ENCODE measurements at places on chromosomes 11 and 22.
A peak's percentile ranks its signal among the peaks of the same experiment; 100 is the strongest.

DNA sequence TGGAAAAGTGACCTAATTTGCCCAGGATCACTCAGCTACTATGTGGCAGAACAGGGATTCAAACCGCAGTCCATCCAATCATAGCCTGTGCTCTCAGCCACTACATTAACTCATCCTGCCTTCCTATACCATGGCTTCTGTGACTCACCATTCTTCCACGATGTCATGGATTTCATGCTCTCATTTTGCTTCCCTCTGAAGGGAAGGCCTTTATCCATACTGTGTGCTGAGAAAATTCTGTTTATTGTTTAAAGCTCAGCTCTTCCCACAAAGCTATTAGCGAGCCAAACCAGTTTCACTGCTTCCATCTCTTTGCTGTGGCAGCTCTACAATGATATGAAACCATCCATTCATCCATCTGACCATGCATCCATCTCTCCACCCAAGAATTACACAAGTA, 289.9 kb downstream of the TENM4 start:
- no peak for DNase-seq

GRCh38 chr22:32677876-32678275, 123.6 kb upstream of the TIMP3 start:
- no peak for DNase-seq

GRCh38 chr11:112784323-112785073, 176.7 kb upstream of the NCAM1 start:
- peak; percentile 81 for DNase-seq

DNA sequence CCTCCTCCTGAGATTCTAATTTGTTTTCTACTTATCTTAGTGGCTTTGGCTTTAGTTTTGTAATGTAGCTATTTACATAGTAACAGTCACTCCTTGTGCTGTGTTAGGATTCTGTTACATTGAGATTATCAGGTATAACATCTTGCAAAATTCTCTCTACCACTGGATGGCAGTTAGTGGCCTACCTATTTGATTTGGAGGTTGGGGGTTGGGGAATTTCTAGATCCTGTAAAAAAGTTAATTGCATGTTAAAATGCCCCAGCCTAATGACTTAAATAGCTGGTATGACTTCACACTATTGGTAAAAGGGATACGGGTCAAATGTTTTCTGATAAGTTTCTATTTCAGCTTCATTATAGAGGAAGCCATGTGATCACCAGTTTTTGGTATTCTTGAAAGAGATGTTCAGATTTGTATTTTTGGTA, 2.8 kb downstream of the GRK3 start:
- no peak for DNase-seq

GRCh38 chr11:35009191-35009943, 92.9 kb downstream of the PDHX start:
- no peak for DNase-seq

DNA sequence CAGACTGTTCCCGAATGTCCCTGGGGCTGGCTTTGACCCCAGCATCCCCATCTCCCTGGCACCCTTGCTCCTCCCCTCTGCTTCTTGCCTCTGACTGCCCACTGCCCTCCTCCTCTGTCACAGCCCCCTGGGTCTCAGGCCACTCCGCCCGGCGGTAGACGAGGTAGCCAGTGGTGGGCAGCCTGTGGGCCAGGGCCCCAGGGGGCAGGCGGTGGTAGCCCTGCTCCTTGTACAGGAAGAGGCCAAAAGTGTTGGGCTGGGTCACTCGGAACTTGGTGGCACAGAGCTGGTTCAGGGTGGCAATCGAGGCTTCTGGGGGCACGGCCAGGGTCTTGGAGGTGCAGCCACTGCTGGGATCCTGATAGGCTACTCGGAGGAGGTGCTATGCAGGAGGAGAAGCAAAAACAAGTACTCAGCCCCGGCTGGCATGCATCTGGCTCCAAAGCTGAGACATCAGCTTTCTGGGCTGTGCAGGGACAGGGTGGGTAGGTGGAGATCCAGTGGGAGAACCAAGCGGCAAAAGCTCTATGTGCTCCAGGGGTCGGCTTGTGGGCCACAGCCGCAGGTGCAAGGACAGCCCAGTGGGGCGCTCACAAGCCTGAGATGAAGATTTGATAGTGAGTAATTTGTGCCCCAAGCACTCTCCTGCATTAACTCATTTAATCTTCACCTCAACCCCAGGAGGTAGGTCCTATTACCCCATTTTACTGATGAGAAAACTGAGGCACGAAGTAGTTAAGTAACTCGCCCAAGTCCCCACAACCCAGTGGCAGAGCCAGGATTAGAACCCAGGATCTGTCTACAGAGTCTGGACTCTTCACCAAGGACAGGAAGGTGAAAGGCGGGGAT, 3.6 kb downstream of the RIN1 start:
- no peak for DNase-seq

DNA sequence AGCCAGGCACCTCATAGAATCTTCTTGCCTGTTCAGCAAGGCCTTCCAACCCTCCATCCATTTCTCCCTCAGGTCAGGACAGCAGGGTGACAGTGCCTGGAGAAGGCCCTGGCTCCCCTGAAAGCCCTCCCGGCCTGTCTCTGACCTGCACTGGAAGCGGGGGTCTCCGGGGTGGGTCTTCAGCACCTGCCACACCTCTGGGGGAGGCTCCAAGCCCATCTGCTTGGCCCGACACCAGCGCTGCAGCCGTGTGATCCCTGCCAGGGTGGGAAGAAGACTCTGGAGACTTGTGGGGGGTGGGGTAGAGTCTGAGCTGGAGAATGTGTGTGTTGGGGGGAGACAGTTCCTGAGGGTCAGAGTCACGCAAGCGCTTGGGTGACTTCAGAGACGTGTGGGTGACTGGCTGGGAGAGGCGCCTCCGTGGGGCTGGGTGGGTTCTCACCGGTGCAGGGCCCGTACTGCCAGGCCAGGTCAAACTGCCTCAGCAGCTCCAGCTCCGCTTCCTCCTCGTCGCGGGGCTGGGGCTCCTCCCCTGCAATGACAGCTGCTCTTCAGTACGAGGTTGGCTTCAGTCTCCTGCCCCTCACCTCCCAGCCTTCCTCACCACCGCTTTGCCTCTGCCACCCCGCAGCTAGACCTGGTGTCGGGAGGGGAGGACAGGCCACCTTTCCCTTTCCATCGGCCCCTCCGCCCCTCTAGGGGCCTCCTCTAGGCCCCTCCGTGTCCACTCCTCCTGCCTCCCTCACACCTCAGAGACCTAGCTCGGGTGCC, 615 bp downstream of the POLD4 start:
- no peak for DNase-seq

DNA sequence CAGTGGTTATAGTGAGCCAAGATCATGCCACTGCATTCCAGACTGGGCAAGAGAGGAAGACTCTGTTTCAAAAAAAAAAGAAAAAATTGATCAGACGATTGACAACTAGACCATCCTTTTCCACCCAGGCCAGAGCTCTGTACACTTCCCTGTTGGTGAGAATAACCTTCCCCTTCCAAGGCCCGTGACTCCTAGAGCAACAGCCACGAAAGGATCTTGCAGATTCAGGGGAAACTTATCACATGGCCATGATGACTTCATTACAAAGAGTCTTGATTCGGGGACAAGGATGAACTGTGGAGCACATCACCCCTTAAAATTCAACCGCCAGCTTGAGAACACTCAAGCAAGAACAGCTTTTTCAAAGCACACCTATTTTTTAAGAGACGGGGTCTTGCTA, 10.3 kb downstream of the CD5 start:
- DNase-seq = no peak

- no peak for DNase-seq
Measured at GRCh38 chr11:131796541-131796940, 426.1 kb downstream of the NTM start.

GRCh38 chr11:121422675-121423074, 29.4 kb upstream of the SORL1 start:
- no peak for DNase-seq

DNA sequence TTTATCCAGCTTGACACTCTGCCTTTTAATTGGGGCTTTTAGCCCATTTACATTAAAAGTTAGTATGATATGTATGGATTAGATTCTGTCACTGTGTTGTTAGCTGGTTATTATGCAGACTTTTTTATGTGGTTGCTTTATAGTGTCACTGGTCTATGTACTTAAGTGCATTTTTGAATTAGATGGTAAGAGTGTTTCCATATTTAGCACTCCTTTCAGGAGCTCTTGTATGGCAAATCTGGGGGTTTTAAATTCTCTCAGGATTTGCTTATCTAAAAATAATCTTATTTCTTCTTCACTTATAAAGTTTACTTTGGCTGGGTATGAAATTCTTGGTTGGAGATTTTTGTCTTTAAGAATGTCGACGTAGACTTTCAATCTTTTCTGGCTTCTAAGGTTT, 4.0 kb downstream of the OR52E6 start:
- DNase-seq = no peak

- no peak for DNase-seq
Measured at GRCh38 chr11:33655842-33656600, 44.6 kb downstream of the C11orf91 start.

DNA sequence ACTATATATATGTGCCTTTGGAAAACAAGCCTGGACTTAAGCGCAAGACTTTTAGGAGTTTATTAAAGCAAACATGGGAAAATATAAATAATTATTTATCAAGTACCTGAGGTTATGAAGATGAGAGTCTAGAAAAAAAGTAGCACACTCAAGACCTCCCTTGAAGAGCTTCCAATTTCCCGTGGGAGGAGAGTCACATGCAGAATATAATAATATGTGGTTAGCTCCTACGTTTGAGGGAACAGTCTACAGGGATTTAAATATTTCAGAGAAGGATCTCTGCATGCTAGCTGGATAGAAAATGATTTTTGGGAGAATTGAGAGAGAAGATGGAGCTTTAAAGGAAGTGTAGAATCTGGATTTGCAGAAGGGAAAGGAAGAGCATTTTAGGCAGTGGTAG, 183.8 kb downstream of the SWAP70 start:
- DNase-seq = no peak

DNA sequence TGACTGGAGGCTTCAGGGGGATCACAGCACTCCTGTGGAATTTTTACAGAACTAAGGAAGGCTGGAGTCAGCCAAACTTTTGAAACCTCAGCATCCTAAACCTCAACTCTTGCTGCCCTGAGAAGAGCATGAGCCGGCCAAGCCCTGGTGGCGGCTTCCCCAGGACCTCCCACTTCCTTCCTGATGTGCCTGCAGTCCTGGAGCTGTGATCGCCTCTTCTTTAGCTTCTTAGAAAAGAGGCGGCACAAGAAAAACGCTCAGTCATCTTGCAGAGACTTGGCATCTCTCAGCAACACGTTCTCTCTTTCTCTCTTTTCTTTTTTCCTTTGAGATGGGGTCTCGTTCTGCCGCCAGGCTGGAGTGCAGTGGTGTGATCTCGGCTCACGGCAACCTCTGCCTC, 40.4 kb upstream of the AMPD3 start:
- peak; percentile 81 for DNase-seq
